ENCODE measurements at places on chromosomes 5 and 9. TPM values are rescaled to one million over a fixed set of nuclear protein-coding genes. Genes with fewer than 3 reads are reported as not detected.

- H3K4me1 ChIP-seq: peaks cover 6% of the 10 kb centered on the region
- H3K4me3 ChIP-seq: peak within 1 kb of the TSS; percentile 42
- peaks cover 12% of the 10 kb centered on the region for H3K27me3 ChIP-seq
- no peaks in the 10 kb centered on the region for H3K36me3 ChIP-seq
Observed at GRCh38 chr5:180209137-180209581, at the start of gene RASGEF1C. Gene RASGEF1C (minus strand): TSS chr5:180209211. CDS start chr5:180138052, 71,159 bp downstream.

DNA sequence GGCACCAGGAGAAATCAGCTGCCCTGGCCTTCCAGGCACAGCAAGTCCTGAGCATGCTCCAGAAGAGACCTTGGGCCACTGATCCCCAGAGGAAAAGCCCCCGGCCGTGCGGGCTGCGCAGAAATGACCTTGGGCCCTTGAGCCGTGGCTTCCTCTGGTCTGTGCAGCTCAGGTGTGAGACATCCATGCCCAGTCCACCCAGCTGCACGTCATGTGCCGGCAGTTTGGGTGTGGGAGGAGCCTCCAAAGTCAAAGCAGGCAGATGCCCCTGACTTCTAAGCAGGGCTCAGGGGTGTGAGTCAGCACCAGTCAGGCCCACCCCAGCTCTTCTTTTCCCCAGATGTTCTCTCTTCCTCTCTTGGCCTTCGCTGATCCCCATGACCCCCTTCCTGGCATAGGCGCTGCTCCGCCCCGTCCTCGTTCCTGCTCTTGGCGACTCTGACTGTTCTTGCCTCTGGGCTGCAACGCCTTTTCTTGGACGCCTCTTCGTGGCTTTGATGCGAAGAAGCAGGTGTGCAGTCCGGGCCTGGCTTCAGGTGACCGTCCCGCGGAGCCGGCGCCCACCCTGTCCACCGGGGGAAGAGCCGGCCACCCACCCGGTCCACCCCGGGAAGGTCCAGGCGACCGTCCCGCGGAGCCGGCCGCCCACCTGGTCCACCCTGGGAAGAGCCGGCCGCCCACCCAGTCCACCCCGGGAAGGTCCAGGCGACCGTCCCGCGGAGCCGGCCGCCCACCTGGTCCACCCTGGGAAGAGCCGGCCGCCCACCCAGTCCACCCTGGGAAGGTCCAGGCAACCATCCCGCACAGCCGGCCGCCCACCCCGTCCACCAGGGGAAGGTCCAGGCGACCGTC lies 5.9 kb upstream of the QSOX2 start:
- no peak overlapping the region for H3K4me3 ChIP-seq
- no peak for DNase-seq
- H3K27ac ChIP-seq: no peak overlapping the region
- no peaks in the 10 kb centered on the region for H3K4me1 ChIP-seq

DNA sequence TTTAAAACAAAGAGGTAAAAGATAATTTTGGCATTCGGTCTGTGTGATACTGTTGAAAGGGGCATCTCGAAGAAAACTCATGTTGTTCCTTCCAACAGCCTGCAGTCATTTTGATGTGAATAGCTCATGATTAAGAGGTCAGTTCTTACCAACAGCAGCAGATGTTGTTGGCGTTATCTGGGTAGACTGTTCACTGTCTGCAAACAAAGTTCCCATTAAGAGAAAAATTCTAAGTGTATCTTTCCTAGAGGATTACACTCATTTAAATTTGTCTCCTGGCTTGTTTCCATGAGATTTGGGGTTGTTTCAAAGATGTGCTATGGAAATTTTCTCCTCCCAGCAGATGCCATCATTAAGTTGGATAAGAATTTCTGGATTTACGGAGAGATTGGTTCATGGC lies 138.2 kb upstream of the RORB start:
- H3K4me1 ChIP-seq: no peaks in the 10 kb centered on the region
- H3K36me3 ChIP-seq: no peaks in the 10 kb centered on the region
- no peak overlapping the region for H3K27ac ChIP-seq
- no peak overlapping the region for H3K4me3 ChIP-seq

- H3K27ac ChIP-seq: no peak overlapping the region
- H3K4me3 ChIP-seq: no peak overlapping the region
- H3K27me3 ChIP-seq: no peaks in the 10 kb centered on the region
Observed at GRCh38 chr9:426264-426663, 211.6 kb downstream of the DOCK8 start.

- no peak overlapping the region for H3K4me3 ChIP-seq
- H3K36me3 ChIP-seq: no peaks in the 10 kb centered on the region
- H3K27ac ChIP-seq: no peak overlapping the region
- H3K27me3 ChIP-seq: no peaks in the 10 kb centered on the region
- DNase-seq: no peak
Observed at GRCh38 chr5:74464512-74465209, 175.9 kb downstream of the ENC1 start.

- no peaks in the 10 kb centered on the region for H3K27me3 ChIP-seq
- H3K36me3 ChIP-seq: no peaks in the 10 kb centered on the region
- no peak for DNase-seq
- H3K4me3 ChIP-seq: no peak overlapping the region
- no peak overlapping the region for H3K27ac ChIP-seq
Observed at GRCh38 chr5:10366310-10367272, 13.1 kb downstream of the MARCHF6 start.

GRCh38 chr5:116176121-116176520 lies 91.3 kb downstream of the COMMD10 start:
- no peaks in the 10 kb centered on the region for H3K36me3 ChIP-seq
- DNase-seq: no peak
- no peak overlapping the region for H3K4me3 ChIP-seq
- no peaks in the 10 kb centered on the region for H3K4me1 ChIP-seq

- H3K4me1 ChIP-seq: no peaks in the 10 kb centered on the region
- no peak for DNase-seq
- H3K27me3 ChIP-seq: no peaks in the 10 kb centered on the region
- no peak overlapping the region for H3K27ac ChIP-seq
- no peaks in the 10 kb centered on the region for H3K36me3 ChIP-seq
- H3K4me3 ChIP-seq: no peak overlapping the region
Observed at GRCh38 chr9:121398374-121398773, 28.3 kb upstream of the STOM start.

DNA sequence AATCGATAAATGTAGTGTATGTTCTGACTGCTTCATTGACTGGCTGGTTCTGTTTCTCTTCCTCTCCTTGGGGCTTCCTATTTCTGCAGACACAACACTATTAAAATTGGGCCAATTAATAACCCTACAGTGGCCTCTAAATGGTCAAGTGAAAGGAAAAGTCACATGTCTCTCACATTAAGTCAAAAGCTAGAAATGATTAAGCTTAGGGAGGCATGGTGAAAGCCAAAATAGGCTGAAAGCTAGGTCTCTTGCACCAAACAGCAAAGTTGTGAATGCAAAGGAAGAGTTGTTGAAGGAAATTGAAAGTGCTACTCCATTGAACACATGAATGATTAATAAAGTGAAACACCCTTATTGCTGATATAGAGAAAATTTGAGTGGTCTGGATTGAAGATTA lies 58.2 kb downstream of the CCNH start:
- DNase-seq: no peak
- no peaks in the 10 kb centered on the region for H3K4me1 ChIP-seq
- H3K4me3 ChIP-seq: no peak overlapping the region
- no peak overlapping the region for H3K27ac ChIP-seq

- no peak overlapping the region for H3K4me3 ChIP-seq
- DNase-seq: no peak
- H3K4me1 ChIP-seq: no peaks in the 10 kb centered on the region
- H3K27ac ChIP-seq: no peak overlapping the region
- no peaks in the 10 kb centered on the region for H3K36me3 ChIP-seq
- no peaks in the 10 kb centered on the region for H3K27me3 ChIP-seq
Observed at GRCh38 chr9:98357921-98358535, 102.6 kb upstream of the TBC1D2 start.

DNA sequence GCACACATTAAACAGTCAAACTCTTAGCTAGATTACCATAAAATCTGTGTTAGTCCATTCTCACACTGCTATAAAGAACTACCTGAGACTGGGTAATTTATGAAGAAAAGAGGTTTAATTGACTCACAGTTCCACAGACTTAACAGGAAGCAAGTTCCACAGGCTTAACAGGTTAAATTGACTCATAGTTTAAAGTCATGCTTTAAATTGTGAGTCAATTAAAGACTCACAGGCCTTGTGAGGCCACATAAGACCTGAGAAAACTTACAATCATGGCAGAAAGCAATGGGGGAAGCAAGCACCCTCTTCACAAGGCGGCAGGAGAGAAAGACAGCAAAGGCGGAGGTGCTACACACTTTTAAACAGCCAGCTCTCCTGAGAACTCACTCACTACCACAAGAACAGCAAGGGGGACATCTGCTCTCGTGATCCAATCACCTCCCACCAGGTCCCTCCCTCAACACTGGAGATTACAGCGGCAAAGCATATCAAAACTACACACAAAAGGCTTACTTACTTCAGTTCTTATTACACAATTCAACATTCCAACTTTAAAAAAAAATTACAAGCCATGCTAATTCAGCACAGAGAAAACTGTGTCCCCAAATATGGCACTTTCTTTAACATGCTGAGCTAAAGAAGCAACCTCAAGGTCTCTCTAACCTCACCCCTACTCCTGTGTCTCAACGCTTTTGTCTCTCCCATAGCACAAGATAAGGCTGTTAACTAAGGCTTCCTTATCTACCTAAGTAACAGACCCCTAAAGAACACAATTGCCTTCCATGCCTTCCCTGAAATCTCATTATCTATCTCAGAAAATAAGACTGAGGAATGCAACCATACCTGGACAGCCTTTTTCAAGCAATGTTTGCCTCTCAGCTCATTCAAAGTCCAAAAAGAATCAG lies 805.1 kb downstream of the NR2F1-AS1 start:
- no peak for DNase-seq
- no peak overlapping the region for H3K27ac ChIP-seq
- no peaks in the 10 kb centered on the region for H3K4me1 ChIP-seq
- no peaks in the 10 kb centered on the region for H3K27me3 ChIP-seq

- no peak for DNase-seq
- H3K27ac ChIP-seq: no peak overlapping the region
- no peaks in the 10 kb centered on the region for H3K36me3 ChIP-seq
- no peaks in the 10 kb centered on the region for H3K4me1 ChIP-seq
- H3K27me3 ChIP-seq: no peaks in the 10 kb centered on the region
Observed at GRCh38 chr5:167652690-167653089, 638.8 kb upstream of the WWC1 start.

DNA sequence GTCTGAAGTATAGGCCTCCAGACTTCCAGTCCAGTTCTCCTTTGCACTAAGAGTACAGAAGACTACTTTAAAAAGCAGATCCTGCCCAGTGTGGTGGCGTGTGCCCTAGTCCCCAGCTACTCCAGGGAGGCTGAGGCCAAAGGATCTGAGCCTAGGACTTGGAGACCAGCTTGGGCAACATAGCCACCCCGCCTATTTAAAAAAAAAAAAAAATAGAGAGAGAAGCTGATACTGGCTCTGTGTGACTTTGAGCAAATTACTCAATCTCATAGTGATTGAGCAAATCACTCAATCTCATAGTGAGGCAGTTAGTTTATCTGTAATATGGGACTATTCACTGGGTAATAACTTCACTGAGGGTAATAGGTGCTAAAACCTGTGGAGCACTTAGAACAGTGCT lies 43.6 kb upstream of the KDM4C start:
- no peak for DNase-seq
- H3K4me1 ChIP-seq: no peaks in the 10 kb centered on the region
- no peak overlapping the region for H3K27ac ChIP-seq

DNA sequence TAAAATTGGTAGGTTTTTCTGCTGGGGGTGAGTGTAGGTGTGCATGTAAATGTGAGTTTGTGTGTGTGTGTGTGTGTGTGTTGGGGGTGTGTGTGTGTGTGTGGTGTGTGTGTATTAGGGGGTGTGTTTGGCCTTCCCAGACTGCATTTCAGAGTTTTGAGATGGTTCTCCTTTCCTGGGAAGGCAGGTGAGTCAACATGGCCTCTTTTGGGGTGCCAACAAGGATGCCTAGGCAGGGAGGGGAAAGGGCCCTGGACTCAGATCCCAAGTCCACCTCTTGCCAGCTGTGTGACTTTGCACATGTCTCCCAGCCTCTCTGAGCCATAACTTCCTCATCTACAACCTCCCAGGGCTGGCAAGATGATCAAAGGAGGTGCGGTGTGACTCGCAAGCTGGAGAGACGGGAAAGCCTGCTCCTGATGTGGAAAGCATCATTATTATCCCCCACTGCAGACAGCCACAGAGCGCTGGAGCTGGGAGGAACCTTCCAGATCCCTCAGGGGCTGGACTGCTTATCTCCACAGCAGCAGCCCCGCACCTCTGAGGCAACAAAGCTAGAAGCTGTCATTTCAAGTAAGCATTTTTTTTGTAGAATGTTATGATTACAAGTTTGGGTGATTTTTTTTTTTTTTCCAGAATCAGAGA lies 63.5 kb upstream of the TBC1D2 start:
- H3K4me1 ChIP-seq: peaks cover 11% of the 10 kb centered on the region
- H3K36me3 ChIP-seq: no peaks in the 10 kb centered on the region
- no peaks in the 10 kb centered on the region for H3K27me3 ChIP-seq
- H3K4me3 ChIP-seq: no peak overlapping the region
- DNase-seq: no peak
- H3K27ac ChIP-seq: no peak overlapping the region

GRCh38 chr5:116037236-116037822 lies 5.1 kb downstream of the ARL14EPL start:
- no peak overlapping the region for H3K27ac ChIP-seq
- no peaks in the 10 kb centered on the region for H3K36me3 ChIP-seq
- DNase-seq: no peak

DNA sequence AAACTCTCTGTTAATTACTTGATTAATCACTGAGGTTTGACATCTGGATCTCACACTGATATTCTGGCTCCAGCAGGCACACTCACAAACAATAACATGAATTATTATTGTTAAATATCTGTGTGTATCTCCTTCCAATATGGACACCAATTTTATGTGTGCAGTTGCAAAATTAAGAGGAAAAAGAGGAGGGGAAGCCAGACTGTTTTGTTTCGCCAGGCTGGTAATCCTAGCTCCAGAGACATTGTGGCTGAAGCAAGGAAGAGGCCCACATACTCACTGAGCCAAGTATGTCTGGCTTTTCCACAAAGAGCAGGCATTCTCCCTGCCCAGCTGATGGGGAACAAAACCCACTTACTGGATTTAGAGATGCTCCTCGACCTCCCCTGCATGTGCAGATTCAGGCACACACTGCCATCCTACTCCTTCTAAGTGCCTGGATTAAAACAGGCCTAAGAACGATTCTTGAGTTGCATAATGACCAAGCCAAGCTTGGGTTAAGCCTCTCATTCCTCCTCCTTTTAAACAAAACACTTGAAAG lies 181.9 kb downstream of the ESM1 start:
- no peak overlapping the region for H3K27ac ChIP-seq
- H3K36me3 ChIP-seq: no peaks in the 10 kb centered on the region
- DNase-seq: no peak
- no peak overlapping the region for H3K4me3 ChIP-seq

GRCh38 chr5:140145818-140146522 lies 20.2 kb downstream of the IGIP start:
- no peak overlapping the region for H3K27ac ChIP-seq
- no peaks in the 10 kb centered on the region for H3K27me3 ChIP-seq
- peak overlapping the region; percentile 27 for H3K4me3 ChIP-seq
- no peaks in the 10 kb centered on the region for H3K36me3 ChIP-seq
- H3K4me1 ChIP-seq: no peaks in the 10 kb centered on the region
- peak; percentile 33 for DNase-seq

GRCh38 chr5:113757508-113757907 lies 244.0 kb downstream of the YTHDC2 start:
- no peak overlapping the region for H3K27ac ChIP-seq
- no peaks in the 10 kb centered on the region for H3K27me3 ChIP-seq
- no peak for DNase-seq
- no peaks in the 10 kb centered on the region for H3K36me3 ChIP-seq

The TMEM174 gene
- total RNA-seq: not detected

The ARAP3 gene
- 11.1 TPM for total RNA-seq

The LIFR gene
- 145 TPM for total RNA-seq

The PDE8B gene
- 6.9 TPM for total RNA-seq

The SHISAL2B gene
- total RNA-seq: not detected

The NEURL1B gene
- total RNA-seq: 33.6 TPM

The KLHL9 gene
- 23.1 TPM for total RNA-seq

The LOX gene
- total RNA-seq: 15.3 TPM

The RNF180 gene
- total RNA-seq: 6.0 TPM

Data from tibial nerve (tissue), 4 donors.